ENCODE measurements at places on chromosomes 7 and 10. TPM values are rescaled to one million over a fixed set of nuclear protein-coding genes. Genes with fewer than 3 reads are reported as not detected.

Gene ALOX5
- 0.40 TPM for total RNA-seq

Gene VAX1
- 1.5 TPM for total RNA-seq

Gene MASTL
- 21.2 TPM for total RNA-seq

Gene DDX21
- total RNA-seq = 165 TPM

Gene ANKRD22
- total RNA-seq = 0.41 TPM

Data from A549 treated with dexamethasone at 1 μM for 4 hours (cell line).